Mucosa of gallbladder (tissue), 1 donor: ENCODE measurements at places on chromosomes 5 and 9. TPM values are rescaled to one million over a fixed set of nuclear protein-coding genes. Genes with fewer than 3 reads are reported as not detected.

- DNase-seq, result no peak
These were observed 50.3 kb downstream of the ANKH start for GRCh38 chr5:14821100-14821845.

DNA sequence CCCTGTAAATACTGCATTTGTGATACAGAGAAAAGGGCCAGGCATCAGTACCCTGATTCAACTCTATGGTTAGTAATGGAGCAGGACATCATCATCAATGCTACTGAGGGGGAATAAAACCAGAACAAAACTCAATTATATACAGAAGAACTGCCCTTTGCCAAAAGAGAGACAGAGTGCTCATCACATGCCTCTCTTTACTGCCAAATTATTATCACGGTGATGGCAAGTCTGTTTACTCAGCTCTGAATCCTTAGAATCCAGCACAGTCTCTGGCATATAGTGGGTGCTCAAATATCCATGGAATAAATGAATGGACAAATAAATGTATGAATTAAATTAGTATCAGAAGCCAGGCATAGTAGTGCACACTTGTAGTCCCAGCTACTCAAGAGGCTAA, 130.2 kb downstream of the TTC39B start:
- no peak for DNase-seq

TRMO gene
- 11.5 TPM for total RNA-seq

DNA sequence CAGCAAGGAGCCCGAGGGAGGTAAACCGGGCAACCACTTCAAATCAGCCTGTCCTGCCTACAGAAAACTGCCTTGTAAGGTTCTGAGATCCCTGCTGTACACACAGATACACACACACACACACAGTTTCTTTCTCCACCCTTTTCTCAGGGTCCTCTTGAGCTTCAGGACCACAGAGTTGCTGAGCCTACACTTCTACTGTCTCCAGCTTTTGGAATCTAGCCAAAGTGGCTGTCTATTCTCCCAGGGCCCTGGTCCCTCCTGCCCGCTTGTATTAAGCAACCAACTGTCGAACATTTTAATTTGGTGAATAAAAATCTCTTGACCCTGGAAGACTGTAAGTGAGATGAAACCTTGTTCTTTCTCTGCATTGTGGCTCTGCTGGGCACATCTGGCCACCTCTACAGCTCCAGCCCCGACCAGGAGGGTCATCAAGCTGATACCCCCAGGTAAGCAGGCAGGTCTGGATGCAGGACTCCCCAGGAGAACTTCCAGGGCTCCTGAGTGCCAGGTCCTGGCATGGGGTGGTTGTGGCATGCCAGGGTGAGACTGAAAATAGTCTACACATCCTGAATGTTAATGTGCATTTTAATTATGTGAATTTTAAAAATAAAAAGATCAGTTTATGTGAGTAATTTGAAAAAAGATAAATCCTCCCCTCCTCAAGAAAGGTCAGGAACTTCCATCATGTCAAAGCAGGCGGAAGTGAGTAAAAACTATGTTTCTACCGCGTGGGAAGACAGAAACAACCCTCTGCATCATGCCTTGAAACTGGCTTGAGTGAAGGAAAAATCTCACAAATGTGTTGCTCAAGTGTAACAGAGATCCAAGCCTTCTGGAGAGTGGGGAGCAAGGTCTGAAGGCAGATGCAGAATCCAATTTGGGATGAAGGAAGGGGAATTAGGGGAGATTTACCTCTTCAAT, 15.0 kb upstream of the S1PR3 start:
- DNase-seq, result no peak

ZNF366 gene
- total RNA-seq, result 3.1 TPM

- DNase-seq, result no peak
These were observed 45.6 kb downstream of the IRX2 start for GRCh38 chr5:2705861-2706260.

- no peak for DNase-seq
These were observed 149.2 kb upstream of the IRX1 start for GRCh38 chr5:3446410-3446809.

GRCh38 chr9:135471791-135472640, 7.6 kb upstream of the PPP1R26 start:
- DNase-seq, result no peak

GRCh38 chr5:53118879-53119278, 9.3 kb upstream of the MOCS2 start:
- no peak for DNase-seq

DNA sequence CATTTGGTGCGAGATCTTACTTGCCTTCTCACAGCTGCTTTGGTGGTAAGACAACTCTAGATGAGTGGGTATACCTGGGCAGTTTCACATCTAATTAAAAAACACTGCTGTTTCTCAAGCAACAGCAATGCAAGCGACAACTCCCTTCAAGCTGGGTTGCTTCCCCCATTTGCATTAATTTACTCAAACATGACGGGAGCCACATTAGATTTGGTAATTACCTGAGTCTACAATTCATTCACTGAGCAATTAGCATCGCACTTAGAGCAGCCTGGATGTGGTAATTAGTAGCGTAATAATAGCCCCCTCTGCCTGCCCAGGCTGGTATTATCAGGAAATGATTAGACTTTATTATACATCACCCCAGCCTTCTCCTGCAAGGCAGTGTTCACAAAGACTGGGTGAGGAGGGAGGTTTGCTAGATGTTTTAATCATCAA, 73.4 kb downstream of the FBXO38 start:
- DNase-seq, result peak; percentile 16

NME5 gene
- 17.0 TPM for total RNA-seq

- DNase-seq, result no peak
These were observed 40.0 kb downstream of the KLHL3 start for GRCh38 chr5:137695651-137696428.

DNA sequence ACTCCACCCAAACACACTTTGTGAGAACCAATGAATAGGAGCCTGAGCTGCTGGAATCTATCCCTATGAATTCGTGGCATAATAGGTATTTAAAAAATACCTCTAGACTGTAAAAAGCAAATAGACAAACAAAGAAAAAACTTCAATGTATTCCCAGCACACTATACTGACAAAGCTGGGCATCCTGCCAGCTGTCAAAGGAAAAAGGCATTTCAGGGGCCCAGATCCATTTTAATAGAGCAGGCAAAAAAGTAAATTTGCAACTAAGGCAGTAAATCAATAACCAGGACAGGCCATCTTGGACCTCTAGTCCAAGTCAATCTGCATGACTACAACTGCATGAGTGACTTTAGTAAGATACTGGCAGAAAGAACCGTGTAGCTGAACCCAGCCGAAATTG, 25.6 kb upstream of the LARP1 start:
- DNase-seq, result no peak

PCDHA3 gene
- 1.9 TPM for total RNA-seq

- no peak for DNase-seq
These were observed 98.2 kb downstream of the SEMA5A start for GRCh38 chr5:9447691-9448090.
